ENCODE measurements at places on chromosomes 12 and 14.
A peak's percentile ranks its signal among the peaks of the same experiment; 100 is the strongest.

DNA sequence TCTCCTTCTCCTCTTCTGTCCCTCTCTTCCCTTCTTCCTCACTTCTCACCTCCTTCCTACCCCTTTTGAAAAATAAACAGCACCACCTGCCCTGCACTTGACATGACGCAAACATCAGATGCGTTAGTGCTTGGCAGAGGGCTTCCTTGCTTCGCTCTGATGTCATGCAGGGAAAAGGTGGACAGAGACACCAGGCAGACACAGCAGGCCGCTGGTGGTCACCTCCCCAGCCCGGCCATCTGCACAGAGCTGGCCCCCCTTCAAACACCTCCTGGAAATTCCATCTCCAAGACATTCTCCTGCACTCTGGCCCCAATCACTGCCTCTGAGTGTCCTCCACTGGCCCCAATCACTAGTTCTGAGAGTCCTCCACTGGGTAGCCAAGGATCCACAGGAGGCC is 353.6 kb downstream of the MED13L start:
- DNase-seq: no peak

GRCh38 chr12:42593874-42594273 is 4.3 kb upstream of the PRICKLE1 start:
- peak; percentile 35 for DNase-seq

- no peak for DNase-seq
Measured at GRCh38 chr12:3233797-3234196, 156.6 kb downstream of the TSPAN9 start.

DNA sequence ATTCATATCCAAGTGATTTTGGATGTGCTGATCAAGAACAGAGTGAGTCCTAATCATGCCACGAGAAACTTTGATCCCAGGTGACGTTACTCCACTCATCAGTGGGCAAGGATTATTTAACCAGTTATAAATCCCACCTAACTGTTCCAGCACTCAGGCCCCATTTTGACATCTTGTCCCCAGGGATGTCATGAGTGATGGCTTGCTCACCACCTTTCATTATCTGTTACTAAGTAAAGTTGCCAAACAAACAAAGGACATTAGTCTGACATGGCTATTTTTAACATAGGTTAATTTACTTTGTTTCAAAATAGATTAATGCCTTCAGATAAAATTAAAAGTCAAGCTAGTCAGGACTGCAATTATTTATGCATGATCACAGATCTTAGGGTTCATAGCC is 255.9 kb downstream of the ACSS3 start:
- peak; percentile 15 for DNase-seq

DNA sequence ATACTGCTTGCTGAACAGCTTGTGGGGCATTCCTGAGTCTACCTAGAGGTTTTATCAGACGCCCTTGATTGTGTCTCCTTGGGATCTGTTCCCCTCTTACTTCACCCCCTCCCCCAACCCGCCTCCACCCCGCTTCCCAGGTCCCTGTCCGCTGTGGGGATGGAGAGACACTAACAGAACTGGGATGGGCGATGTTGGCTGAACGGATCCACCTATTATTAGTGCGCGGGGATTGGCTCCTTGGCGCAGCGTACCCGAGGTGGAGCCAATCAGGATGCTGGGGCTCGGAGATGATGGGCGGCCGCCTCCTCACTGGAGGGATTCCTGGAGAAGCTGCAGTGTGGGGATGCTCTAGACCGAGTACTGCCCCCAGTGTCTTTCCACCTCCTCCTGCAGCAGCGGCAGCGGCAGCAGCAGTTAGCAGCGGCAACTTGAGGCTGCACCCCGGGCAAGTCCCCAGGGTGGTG is at the start of gene SYT1:
Gene SYT1, plus strand, starts transcription at position 372 of the 467 bp plus-strand sequence.
- DNase-seq: peak; percentile 99

- no peak for DNase-seq
Measured at GRCh38 chr12:118102070-118102469, 1.7 kb downstream of the VSIG10 start.

DNA sequence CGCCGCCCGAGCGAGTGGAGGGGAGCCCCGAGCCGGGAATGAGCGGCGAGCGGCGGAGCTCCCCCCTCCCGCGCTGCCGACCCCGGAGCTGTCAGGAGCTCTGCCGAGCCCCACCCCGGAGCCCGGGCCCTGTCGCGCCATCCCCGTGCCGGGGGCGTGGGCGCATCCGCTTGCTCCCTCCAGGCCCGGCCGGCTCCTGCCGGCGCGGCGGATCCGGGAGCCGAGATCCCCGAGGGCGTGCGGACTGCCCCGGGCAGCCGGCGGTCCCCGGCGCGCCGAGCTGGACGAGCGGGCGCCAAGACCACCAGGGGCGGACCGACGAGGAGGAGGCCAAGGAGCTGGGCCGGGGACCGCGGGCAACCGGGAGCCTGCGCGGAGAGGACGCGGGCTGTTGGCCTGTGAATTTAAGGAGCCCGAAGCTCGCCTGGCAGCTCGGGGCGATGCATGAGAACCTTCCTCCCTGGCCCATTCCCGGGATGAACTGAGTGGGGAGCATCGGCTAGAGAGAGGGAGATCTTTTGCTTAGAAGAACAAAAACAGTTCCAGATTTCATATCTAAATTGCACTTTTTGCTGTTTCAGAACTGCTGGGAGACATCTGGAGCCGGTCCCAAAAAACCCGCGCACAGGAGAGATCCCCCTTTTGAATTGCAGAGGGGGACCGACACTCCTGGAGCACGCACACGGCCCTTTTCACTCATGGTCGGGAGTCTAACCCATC is 2.0 kb downstream of the PTHLH start:
- peak; percentile 47 for DNase-seq

DNA sequence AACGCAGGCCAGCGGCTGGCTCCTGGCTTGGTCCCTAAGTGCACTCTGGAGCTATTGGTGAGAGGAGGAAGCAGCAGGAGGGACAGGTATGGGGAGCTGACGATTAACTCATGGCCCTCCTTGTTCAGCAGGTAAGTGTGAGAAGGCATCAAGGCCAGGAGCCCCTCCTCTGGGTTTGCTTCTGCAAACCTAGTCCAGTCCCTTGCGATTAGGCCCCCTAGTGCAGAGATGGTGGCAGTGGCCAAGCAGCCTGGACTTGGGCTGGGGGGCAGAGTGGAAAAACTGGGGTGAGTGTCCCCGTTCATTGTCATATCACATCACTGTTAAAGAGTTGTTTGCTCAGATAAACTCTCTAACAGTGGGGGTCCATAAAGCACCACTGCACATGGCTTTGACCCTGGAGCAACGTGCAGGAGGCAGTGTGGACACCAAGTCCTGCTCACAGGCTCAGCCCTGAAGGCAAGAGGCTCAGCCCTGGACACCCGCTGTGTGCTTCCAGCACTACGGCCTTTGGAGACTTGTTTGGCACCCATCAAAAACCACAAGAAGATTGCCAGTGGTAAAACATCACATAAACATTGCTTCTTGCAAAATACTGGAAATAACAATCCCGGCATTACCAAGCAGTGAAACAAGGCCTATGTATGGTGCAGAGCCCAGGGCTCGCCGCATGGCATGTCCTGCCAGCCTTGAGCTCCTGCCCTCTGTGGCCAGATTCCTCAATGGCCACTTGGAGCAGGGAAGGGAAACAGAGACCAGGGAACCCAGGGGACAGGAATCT is 184.3 kb upstream of the RTL1 start:
- no peak for DNase-seq

GRCh38 chr12:29103539-29103974 is 45.5 kb upstream of the FAR2 start:
- DNase-seq: no peak

DNA sequence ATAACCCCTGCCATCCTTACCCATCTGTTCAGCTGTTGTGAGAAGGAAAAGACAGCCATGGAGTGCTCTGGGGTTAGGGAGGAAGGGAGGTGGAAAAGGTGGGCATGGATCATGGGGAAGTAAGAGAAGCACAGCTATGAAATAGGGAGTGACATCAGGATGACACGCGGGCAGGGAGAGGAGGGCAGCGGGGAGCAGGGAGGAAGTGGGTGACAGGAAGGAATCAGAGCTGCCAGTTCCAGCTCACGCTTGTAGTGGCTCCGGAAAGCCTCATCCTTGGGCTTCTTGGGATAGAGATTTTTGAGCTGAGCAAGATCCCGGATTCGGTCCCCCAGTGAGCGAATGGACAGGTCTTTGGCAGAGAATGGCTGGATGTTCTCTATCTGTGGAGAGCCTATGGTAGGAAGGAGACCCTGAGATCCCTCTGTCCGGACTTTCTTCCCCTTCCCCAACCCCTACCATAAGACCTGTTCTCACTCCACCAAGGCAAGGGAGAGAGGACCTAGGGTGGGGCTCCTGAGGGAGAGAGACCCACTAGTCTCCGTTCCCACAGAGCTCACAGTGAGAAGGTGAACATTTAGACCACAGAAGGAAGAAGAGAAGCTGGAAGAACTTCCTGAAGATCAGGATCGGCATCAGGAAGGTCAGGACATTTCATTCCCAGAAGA is 10.3 kb downstream of the NAB2 start:
- no peak for DNase-seq

DNA sequence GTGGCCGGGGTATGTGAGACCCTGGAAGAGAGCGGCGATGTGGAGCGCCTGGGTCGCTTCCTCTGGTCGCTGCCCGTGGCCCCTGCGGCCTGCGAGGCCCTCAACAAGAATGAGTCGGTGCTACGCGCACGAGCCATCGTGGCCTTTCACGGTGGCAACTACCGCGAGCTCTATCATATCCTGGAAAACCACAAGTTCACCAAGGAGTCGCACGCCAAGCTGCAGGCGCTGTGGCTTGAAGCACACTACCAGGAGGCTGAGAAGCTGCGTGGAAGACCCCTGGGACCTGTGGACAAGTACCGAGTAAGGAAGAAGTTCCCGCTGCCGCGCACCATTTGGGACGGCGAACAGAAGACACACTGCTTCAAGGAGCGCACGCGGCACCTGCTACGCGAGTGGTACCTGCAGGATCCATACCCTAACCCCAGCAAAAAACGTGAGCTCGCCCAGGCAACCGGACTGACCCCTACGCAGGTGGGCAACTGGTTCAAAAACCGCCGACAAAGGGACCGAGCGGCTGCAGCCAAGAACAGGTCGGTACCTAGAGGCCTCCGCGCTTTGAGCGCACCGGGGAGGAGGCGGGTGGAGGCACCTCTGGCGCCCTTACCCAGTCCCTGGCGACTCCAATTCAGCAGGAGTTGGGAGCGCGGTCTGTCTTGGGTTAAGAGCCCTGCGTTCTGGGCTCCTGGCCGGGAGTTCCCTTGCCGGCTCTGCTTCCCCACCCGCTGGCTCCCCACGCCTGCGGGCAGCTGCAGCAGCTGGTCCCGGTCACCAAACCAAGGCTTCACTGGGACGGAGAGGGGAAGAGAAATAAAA is 700 bp downstream of the SIX6 start:
- no peak for DNase-seq

- DNase-seq: no peak
Measured at GRCh38 chr12:94815958-94816357, 165.6 kb upstream of the TMCC3 start.

DNA sequence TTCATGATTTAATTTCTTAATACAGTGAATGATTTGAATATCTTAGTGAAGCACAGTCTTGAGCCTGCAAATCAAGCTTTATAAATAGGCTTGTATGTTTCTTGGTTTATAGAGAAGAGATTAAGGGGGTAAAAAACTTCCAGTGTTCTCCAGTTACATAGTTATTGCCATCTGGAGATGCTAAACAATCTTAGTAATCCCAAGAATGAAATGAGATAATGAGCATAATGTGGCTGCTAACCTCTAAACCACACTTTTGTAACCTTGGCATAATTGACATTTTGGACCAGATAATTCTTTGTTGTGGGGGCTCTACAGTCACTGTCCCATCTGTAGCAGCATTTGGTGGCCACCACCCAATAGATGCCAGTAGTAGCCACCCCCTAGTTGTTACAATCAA is 316.8 kb downstream of the CCDC91 start:
- DNase-seq: peak; percentile 72

GRCh38 chr14:57375156-57375555 is 15.2 kb upstream of the NAA30 start:
- DNase-seq: no peak

GRCh38 chr14:49950275-49951228 is 57.7 kb downstream of the ARF6 start:
- DNase-seq: no peak

- no peak for DNase-seq
Measured at GRCh38 chr14:61493239-61493638, 171.9 kb downstream of the PRKCH start.

DNA sequence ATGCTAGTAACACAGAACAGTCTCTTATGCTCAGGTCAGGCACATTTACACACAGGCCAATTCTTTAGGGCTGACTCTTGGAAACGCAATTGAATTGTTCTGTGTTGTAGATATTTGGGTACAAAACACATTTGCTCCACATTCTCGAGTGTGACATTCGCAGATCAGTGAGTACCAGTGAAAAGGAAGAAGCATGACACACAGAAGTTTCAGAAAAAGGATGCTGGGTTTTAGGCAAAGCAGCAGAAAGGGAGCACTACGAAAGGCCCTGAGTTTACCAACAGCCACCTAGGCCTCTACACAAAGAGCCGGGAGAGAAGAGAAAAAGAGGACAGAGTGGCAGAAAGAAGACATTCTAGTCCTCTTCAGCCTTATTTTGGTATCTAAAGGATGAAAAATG is 254.4 kb upstream of the BTG1 start:
- DNase-seq: no peak

- no peak for DNase-seq
Measured at GRCh38 chr12:113994051-113994450, 27.9 kb upstream of the RBM19 start.

GRCh38 chr12:123319273-123319672 is 45.4 kb downstream of the SBNO1 start:
- no peak for DNase-seq

GRCh38 chr12:16331998-16332397 is 15.4 kb upstream of the MGST1 start:
- DNase-seq: no peak

DNA sequence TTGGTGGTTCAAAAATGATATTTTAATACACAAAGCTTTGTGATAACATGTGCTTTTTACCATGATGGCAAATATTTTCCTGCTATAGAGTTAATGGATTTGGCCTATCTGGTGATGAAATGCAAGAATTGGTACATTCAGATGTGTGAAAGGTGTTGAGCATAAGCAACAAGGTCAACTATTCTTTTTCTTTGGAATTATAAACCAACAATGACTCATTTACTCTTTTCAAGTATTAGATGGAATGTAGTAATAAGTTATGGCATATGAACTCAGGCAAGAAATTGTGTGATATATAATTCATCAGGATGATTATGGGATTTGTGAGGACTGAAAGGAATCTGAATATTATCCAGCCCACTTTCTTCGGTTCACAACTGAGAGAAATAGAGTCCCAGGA is 471.4 kb downstream of the ETNK1 start:
- DNase-seq: no peak

- DNase-seq: no peak
Measured at GRCh38 chr14:72611506-72611905, 282.4 kb downstream of the DPF3 start.

- no peak for DNase-seq
Measured at GRCh38 chr12:6226679-6227051, 26.5 kb downstream of the CD9 start.

GRCh38 chr12:30977124-30977523 is 50.6 kb downstream of the TSPAN11 start:
- DNase-seq: no peak

DNA sequence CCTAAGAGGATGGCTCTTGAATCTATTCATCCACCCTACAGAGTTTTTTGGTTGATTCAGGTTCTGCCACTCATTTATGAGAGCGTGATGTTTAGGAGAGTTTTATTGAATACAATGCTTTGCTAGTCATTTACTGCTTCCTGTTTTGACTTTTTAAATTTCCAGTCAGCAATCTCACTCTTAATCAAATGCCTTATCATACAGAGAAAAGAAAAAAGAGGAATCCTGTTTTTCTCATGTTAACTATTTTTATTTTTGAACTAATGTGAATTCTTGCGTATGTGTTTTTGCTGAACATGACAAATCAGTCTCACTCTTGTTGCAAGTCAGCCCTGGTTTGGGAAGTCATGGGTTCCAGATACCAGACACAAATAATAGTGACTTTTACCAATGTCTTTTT is 22.1 kb upstream of the LGMN start:
- DNase-seq: no peak
